ENCODE measurements at places on chromosomes 3 and 15.

GRCh38 chr15:87528873-87529272 is 727.7 kb downstream of the NTRK3 start:
- no peaks in the 10 kb centered on the region for H3K27me3 ChIP-seq
- no peaks in the 10 kb centered on the region for H3K36me3 ChIP-seq
- no peak for DNase-seq
- H3K4me3 ChIP-seq, result no peak overlapping the region
- peaks cover 5% of the 10 kb centered on the region for H3K4me1 ChIP-seq
- H3K27ac ChIP-seq, result no peak overlapping the region

DNA sequence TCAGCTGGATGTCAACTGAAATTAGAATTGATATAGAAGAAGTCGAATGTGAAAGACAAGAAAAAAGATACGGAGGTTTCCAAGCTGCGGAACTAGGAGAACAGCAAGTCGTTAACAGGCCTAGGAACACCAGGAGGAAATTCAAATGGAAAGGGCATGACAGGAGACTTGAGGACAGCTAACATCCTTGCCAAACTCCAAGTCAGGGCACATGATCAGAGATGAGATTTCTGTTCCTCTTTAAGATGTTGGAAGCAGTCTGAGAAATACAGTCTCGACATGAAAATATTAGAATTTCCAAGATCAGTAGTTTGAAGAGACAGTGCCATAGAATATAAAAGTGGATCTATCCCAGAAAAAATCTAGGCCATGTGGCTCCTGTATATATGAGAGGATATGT is 5.0 kb downstream of the MYO5A start:
- no peak for DNase-seq
- H3K27ac ChIP-seq, result no peak overlapping the region
- peaks cover 8% of the 10 kb centered on the region for H3K4me1 ChIP-seq
- no peaks in the 10 kb centered on the region for H3K36me3 ChIP-seq
- H3K27me3 ChIP-seq, result no peaks in the 10 kb centered on the region
- no peak overlapping the region for H3K4me3 ChIP-seq

DNA sequence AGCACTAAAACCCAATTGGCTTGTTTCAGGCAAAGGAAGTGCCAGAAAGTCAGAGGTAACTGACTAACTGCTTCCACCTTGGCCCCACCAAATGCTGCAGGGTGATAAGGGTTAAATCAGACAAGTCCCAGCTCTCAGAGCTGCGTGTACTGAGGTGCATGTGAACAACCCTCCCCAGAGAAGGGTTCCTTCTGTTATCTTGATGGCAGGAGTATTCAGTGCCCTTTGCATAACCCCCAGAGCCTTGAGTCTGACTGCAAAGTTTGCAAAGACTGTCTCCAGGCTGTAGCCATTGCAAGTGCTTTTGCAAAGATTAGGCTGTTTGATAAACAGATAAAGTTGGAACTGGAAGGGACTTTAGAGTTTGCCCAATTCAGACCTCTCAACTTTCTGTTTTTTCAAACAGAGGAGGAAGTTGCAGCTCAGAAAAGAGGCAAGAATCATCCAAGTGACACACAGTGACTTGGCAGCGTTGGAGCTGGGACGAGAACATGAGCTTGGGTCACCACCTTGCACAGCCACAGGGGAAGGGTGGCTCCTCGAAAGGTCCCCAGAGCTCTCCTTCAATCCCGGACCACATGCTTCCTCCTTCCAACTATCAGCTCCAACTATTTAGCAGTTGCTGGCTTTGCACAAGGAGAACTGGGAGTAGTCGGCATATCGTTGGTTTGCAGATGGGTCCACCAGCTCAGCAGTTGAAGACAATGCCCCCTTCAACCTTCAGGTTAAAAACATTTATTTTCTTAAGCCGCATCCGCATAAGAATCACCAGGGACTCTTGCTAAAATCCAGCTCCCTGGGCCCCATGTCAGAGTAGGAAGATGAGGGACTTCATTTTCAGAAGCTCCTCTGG is 224.8 kb upstream of the HES1 start:
- H3K36me3 ChIP-seq, result no peaks in the 10 kb centered on the region
- no peak for DNase-seq
- H3K27ac ChIP-seq, result no peak overlapping the region
- no peaks in the 10 kb centered on the region for H3K27me3 ChIP-seq
- H3K4me3 ChIP-seq, result no peak overlapping the region

DNA sequence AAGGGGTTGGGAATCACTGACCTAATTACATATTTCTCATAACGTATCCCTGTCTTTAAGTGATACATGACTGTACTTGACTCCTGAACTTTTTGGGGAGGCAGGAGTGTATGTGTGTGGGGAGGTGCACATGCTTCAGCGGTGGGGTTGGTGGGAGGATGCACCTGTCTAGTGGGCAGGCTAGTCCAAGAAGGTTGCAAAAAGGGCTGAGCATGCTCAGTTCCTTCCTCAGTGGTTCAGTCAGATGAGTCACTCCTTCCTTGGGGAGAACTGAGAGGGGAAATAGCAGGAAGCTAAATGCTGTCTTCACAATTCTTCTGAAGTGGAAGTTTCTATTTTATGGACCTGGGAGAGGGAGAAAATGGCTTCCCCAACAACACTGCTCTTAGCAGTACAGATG is 24.6 kb upstream of the AP4E1 start:
- H3K4me1 ChIP-seq, result peaks cover 13% of the 10 kb centered on the region
- no peak overlapping the region for H3K4me3 ChIP-seq
- no peak for DNase-seq
- no peaks in the 10 kb centered on the region for H3K36me3 ChIP-seq
- no peaks in the 10 kb centered on the region for H3K27me3 ChIP-seq

DNA sequence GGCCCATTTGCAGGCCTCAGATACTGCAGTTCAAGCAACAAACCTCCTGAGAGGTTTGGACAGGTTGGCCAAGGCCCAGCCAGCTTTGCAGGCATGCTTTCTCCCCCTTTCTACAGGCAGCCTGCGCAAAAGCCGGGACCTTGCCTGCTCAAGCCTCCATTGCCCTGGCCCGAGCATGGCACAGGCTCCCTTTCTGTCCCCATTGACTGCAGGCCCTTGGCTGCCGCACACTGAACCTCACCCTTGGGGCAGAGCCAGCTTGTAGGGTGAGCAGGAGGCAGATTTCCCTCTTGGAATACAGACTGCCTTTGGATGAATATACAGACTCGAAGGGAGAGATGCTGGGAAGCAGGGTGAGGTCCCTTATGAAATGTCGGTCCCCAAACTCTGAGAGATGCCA is 461.7 kb upstream of the PROK2 start:
- DNase-seq, result no peak
- H3K4me1 ChIP-seq, result peaks cover 11% of the 10 kb centered on the region
- H3K27ac ChIP-seq, result no peak overlapping the region
- no peaks in the 10 kb centered on the region for H3K27me3 ChIP-seq
- H3K4me3 ChIP-seq, result no peak overlapping the region

- DNase-seq, result no peak
- no peak overlapping the region for H3K4me3 ChIP-seq
- H3K27me3 ChIP-seq, result no peaks in the 10 kb centered on the region
- H3K36me3 ChIP-seq, result no peaks in the 10 kb centered on the region
- H3K27ac ChIP-seq, result no peak overlapping the region
Measured at GRCh38 chr3:163218336-163218735, 1721.7 kb downstream of the OTOL1 start.

- H3K27me3 ChIP-seq, result no peaks in the 10 kb centered on the region
- H3K27ac ChIP-seq, result no peak overlapping the region
- peaks cover 9% of the 10 kb centered on the region for H3K4me1 ChIP-seq
- DNase-seq, result no peak
- H3K36me3 ChIP-seq, result no peaks in the 10 kb centered on the region
Measured at GRCh38 chr3:9147215-9147895, 102.1 kb downstream of the SRGAP3 start.

- H3K27me3 ChIP-seq, result no peaks in the 10 kb centered on the region
- no peak overlapping the region for H3K27ac ChIP-seq
- H3K4me3 ChIP-seq, result no peak overlapping the region
- H3K36me3 ChIP-seq, result peaks cover 15% of the 10 kb centered on the region
Measured at GRCh38 chr3:100348727-100349126, 14.2 kb downstream of the NIT2 start.

- no peaks in the 10 kb centered on the region for H3K27me3 ChIP-seq
- H3K36me3 ChIP-seq, result no peaks in the 10 kb centered on the region
- no peaks in the 10 kb centered on the region for H3K4me1 ChIP-seq
- no peak overlapping the region for H3K27ac ChIP-seq
- no peak overlapping the region for H3K4me3 ChIP-seq
Measured at GRCh38 chr3:54515441-54516213, 393.3 kb downstream of the CACNA2D3 start.

GRCh38 chr3:17194116-17194515 is 309.4 kb downstream of the PLCL2 start:
- no peak for DNase-seq
- H3K27me3 ChIP-seq, result no peaks in the 10 kb centered on the region
- no peak overlapping the region for H3K4me3 ChIP-seq
- H3K4me1 ChIP-seq, result peaks cover 16% of the 10 kb centered on the region
- H3K27ac ChIP-seq, result no peak overlapping the region

GRCh38 chr15:91776104-91776503 is 77.4 kb upstream of the SLCO3A1 start:
- no peak overlapping the region for H3K27ac ChIP-seq
- H3K36me3 ChIP-seq, result no peaks in the 10 kb centered on the region
- no peaks in the 10 kb centered on the region for H3K4me1 ChIP-seq
- no peaks in the 10 kb centered on the region for H3K27me3 ChIP-seq
- no peak overlapping the region for H3K4me3 ChIP-seq

- no peaks in the 10 kb centered on the region for H3K4me1 ChIP-seq
- H3K27me3 ChIP-seq, result no peaks in the 10 kb centered on the region
- no peak overlapping the region for H3K4me3 ChIP-seq
- H3K36me3 ChIP-seq, result no peaks in the 10 kb centered on the region
- no peak overlapping the region for H3K27ac ChIP-seq
Measured at GRCh38 chr15:55768670-55769185, 25.8 kb upstream of the PRTG start.

DNA sequence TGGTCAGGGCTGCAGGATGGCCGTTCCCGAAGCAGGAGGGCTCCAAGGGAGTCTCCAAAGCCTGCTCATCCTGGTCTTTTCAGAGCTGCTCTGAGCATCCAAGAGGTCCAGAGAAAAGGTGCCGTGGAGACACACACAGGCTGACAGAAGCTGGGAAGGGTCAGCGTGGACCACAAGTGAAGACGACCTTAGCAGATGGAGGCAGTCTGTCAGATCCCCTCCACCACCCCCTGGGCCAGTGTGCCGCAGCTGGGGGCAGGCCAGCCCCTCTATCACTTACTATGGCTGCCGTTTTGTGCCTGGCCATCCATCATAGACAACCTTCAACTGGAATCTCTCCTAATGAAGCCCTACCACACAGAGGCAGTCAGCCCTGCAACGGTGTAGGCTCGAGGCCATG is 335.1 kb upstream of the RGMA start:
- no peaks in the 10 kb centered on the region for H3K36me3 ChIP-seq
- no peaks in the 10 kb centered on the region for H3K27me3 ChIP-seq
- DNase-seq, result no peak
- no peaks in the 10 kb centered on the region for H3K4me1 ChIP-seq

GRCh38 chr3:189117087-189117486 is 54.7 kb upstream of the TPRG1 start:
- no peaks in the 10 kb centered on the region for H3K36me3 ChIP-seq
- H3K27ac ChIP-seq, result no peak overlapping the region
- no peak for DNase-seq
- no peaks in the 10 kb centered on the region for H3K4me1 ChIP-seq
- no peak overlapping the region for H3K4me3 ChIP-seq

DNA sequence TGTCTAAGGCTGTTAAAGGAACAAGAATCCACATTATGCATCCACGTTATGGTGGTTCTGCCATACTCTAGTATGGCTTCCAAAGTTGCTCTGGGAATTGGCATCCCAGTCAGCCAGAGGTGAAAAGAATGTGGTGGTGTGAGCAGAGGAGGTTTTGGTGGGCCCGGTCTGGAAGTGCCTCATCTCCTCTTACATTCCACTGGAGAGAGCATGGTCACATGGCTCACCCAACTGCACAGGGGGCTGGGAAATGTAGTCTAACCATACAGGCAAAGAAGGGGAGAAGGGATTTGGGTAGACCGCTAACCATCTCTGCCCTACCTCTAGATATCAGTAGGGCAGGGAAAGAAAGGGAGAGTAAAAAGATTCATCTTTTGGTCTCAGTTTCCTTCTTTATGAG is 3.2 kb upstream of the HEG1 start:
- H3K4me1 ChIP-seq, result peaks cover 49% of the 10 kb centered on the region
- no peaks in the 10 kb centered on the region for H3K36me3 ChIP-seq
- no peaks in the 10 kb centered on the region for H3K27me3 ChIP-seq
- H3K27ac ChIP-seq, result no peak overlapping the region
- no peak overlapping the region for H3K4me3 ChIP-seq
- no peak for DNase-seq

DNA sequence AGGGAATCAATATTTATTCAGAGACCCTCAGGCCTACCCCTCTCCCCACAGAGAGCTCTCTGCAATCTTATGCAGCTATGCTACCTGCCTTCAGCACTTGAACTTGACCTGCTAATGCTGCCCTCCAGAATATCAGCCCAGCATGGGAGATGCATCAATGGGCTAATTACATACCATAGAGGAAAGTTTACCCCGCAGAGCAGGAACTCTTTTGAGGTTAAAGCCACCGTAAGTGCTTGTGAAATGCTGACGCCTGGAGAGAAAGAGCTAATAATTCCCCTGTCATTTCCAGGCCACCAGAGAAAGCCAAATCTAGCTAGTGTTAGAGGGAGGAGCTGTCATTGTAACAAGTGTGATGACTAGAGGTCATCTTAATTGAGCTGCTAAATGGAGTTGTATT is 127.5 kb downstream of the CHST2 start:
- H3K27ac ChIP-seq, result no peak overlapping the region
- H3K27me3 ChIP-seq, result no peaks in the 10 kb centered on the region
- no peak overlapping the region for H3K4me3 ChIP-seq
- no peaks in the 10 kb centered on the region for H3K36me3 ChIP-seq
- H3K4me1 ChIP-seq, result no peaks in the 10 kb centered on the region

- DNase-seq, result no peak
- no peaks in the 10 kb centered on the region for H3K27me3 ChIP-seq
- no peaks in the 10 kb centered on the region for H3K4me1 ChIP-seq
- no peak overlapping the region for H3K27ac ChIP-seq
- H3K36me3 ChIP-seq, result no peaks in the 10 kb centered on the region
- no peak overlapping the region for H3K4me3 ChIP-seq
Measured at GRCh38 chr3:14861446-14862302, 42.9 kb downstream of the FGD5 start.
